ENCODE measurements at places on chromosomes 5 and 9. TPM values are rescaled to one million over a fixed set of nuclear protein-coding genes. Genes with fewer than 3 reads are reported as not detected.

The FTMT gene
- total RNA-seq, result not detected

The TMEFF1 gene
- 3.3 TPM for total RNA-seq

The RASEF gene
- 2.9 TPM for total RNA-seq

The TRPM3 gene
- 0.63 TPM for total RNA-seq

The DBH gene
- total RNA-seq, result not detected

The SMARCA2 gene
- total RNA-seq, result 60.1 TPM

The MYMK gene
- not detected for total RNA-seq

Measured in mesangial cell (primary cell).